ENCODE measurements at places on chromosomes 6 and 20.

DNA sequence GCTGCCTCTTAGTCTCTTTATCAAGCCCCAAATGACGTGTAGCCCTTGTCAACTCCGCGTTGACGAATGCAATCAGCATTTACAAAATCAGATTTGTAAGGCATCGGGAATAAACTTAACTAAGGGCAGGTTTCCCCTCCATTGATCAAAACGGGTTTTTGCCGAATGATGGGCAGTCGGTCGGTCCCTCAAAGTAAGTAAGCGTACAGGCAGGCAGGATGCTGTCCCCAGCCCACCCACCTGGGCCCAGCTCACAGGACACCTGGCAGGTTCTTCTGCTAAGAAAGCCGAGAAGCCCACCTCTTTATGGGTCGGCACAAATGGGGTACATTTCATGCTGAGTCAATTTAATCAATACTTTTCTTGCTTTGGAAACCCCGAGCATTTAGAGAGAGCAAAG lies 22.0 kb upstream of the MAFB start:
- DNase-seq = no peak

DNA sequence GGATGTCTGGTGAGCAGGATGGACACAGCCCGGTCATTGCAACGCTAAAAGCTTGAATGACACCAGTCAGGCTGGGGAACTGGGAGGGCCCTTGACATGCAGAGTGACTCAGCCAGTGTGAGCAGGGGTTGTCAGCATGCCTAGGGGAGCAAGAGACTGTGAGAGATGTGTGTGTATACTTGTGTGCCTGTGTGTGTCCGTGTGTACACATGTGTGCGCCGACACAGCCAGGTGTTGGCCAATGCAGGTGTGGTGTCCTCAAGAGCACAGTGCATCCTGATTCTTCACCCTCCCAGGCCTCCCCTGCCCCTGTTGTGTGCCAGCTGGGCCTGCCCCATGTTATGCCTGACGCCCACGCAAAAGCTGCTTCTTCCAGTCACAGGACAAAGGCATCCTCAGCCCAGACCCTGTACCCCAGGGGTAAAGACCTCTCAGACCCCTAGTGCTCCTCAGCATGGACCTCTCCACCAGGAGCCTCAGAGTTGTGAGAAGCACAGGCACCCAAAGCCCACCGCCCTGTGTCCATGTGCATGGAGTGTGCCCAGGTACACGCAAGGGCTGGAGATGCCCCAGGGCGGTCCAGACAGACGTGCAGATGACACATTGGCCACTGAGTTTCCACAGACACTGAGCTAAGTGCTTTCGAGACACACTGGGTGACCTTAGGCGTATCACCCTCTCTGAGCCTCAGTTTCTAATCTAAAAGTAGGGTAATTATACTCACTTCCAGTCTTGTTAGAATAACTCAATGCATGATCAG lies 16.6 kb downstream of the NRSN2 start:
- no peak for DNase-seq

GRCh38 chr6:130395164-130395563 lies 29.3 kb downstream of the TMEM200A start:
- DNase-seq = no peak

DNA sequence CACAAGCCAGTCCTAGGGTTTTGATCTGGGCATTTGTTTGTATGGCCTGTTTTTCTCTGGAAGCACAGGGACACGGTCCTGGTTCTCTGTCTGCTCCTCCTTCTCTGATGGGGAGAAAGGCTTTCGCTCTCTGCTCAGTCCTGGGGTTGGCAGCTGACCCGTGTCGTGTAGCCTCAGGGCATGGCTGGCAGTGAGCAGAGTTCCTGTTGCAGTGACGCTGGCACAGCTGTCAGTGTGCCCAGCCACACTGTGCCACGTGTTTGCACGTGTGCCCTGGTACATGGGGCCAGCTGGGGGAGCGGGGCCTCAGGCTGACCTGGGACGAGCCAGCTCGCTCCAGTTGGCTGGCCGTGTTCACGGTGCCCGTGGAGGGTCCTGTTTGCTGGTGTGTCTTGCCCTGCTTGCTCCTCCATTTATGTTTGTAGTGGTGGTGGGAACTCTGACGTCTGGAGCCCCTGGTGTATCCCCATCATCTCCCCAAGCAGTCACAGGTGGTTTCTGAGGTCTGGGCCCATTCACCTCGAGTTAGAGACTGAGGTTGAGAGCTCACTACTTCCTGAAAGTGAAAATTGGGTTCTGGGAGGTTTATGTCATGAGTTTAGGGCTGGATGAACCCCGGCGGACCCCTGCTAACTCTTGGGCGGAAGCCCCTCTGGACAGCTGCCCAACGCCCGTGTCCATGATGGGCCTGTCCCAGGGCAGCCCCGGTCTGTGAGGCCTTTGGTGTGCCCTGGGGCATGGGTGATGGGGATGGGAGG lies 10.2 kb upstream of the DNAJC5 start:
- DNase-seq = no peak

DNA sequence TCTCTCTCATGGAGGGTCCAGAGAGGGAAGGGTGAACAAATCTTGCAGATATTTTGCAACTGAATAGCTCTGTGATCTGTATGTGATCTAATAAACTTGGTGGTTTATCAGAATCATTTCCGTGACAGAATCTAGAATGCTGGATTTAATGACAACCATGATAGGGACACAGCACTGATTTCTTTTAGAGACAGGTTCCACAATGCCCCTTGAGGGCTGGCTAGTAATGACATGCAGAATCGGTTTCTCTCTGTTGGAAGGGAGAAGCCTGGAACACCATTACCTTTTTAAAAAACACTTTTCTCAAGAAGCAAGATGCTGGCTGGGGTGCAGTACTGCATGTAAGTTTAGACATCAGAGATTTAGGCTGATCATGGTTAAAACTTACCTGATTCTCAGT lies 313.4 kb downstream of the CDH26 start:
- no peak for DNase-seq

GRCh38 chr6:97405818-97406409 lies 122.9 kb upstream of the MMS22L start:
- DNase-seq = no peak

GRCh38 chr6:15937602-15938001 lies 191.3 kb upstream of the MYLIP start:
- no peak for DNase-seq

GRCh38 chr20:61185841-61186601 lies 66.0 kb upstream of the CDH4 start:
- DNase-seq = no peak

DNA sequence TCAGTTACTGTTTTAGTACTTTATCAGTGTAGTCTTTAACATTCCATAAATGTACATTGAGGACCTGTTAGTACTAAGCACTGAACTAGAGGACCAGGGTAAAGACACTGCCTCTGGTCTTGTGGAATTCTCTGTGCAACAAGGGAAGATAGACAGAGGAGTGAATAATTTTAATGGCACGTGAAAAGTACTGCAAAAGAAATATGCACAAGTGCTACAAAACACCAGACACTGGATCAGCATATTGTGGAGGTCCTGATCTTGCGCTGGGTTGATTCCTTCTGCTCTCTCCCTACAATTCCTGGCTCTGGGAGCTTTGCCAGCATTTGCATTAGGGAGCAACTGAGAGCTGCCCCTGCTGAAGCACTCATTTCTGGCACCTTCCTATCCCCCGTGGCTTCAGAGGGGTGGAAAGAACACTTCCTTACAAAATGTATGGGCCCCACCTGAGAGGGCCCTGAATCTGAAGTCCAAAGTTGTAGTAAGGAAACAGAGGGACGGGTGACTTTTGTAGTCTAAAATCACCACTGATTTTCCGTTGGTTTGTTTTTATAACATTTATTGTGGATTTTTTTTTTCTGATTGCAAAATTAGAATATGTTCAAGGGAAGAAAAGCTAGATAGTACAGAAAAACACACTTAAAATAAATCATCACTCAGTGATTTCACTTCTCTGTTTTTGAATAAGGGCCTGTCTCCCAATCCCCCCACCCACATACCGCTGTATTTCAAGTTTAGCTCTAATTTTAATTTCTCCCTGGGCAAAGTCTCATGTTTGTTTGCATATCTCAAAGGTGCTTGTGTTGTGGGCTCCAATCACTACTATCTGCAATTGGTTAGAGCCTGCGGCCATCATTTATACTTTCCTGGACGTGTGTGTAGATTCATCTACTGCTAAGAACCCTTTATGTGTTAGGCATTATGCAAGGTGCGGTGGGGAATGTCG lies 4.9 kb downstream of the PKIG start:
- no peak for DNase-seq

GRCh38 chr20:63592661-63593060 lies 18.6 kb upstream of the HELZ2 start:
- DNase-seq = no peak

GRCh38 chr6:109087661-109088264 lies 6.9 kb downstream of the SESN1 start:
- DNase-seq = no peak

- no peak for DNase-seq
Observed at GRCh38 chr20:25274481-25274880, 26.6 kb downstream of the PYGB start.

DNA sequence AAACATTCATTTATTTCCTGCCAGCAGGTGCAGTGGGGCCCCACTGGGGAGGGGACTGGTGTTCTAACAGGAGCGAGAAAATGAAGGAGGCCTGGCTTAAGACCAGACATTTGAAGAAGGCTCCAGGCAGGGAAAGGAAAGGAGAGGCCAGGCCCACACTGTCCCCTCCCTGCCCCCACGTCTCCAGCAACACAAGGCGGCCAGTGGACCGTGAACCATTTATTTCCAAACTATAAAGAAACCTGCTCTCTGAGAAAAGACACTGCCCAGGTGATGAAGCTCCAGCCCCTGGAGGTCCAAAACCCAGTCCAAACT lies 41.4 kb upstream of the CDH22 start:
- no peak for DNase-seq

DNA sequence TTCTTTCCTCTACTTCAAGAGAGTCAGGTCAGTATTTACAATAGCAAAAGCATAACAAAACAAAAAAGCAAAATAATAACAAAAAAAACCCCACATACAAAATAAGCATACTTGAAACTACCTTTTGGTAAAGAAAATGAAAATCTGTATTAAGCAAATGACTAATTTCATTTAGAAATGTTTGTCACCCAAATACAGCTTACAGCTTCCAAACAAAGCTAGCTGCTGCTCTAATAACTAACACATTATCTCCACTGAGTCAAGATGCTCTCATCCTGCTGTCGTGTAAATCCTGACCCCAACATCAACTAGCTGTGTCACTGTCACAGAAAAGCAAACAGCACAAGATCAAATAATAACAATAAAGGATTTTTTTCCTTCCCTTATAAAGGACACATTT lies 21.7 kb downstream of the MAP7 start:
- DNase-seq = no peak

DNA sequence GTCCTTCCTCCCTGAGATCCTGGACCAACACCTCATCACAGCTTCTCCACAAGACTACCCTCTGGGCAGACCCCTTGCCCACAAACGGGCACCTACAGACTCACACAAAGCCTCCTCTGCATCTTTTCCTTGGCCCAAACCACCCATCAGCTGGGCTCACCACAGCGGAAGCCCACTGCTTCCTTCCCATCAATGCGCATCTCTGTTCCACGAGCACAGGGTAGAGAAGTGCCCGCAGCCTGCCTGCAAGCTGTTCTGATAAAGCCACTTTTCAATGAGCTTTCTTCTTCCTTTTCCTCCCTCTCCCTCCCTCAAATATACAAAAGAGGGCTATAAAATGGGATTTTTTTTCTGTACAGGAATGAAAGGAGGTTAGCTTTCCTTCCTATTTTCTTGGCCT lies 111.2 kb downstream of the NFATC2 start:
- no peak for DNase-seq

DNA sequence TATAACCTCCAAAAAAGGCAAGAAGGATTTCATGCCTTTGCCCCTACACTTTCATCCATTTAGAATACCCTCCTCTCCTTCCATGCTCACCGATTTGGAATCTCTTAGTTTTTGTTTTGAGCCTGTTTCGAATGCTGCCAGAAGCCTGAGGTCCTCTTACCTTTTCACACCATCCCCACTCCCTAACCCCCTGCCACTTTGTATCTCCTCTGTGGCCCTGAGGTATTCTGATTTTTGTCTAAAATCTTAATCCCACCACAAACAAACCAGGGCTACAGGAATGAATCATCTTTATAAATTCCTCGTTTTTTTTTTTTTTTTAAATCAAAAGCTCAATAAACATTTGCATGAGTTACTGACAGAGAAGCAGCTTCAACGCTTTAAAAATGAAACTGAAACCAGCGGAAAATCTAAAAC lies 1.6 kb upstream of the RPS12 start:
- DNase-seq = no peak

DNA sequence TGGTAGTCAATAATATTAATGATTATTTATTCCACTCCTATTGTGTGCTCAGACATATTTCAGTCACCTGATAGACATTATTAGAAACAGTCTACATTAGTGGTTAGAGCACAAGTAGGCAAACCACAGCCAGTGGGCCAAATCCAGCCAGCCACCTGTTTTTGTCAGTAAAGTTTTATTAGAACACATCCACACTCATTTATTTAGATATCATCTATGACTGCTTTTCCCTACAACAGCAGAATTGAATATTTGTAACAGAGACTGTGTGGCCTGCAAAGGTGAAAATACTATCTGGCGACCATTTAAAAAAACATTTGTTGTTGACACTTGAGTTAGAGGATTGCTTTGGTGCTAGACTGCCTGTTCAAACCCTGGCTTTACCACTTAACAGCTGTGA lies 220.0 kb upstream of the ZFP64 start:
- no peak for DNase-seq

- no peak for DNase-seq
Observed at GRCh38 chr6:26569433-26569764, 27.4 kb upstream of the ABT1 start.

GRCh38 chr6:167930295-167930694 lies 67.2 kb upstream of the KIF25 start:
- DNase-seq = no peak

DNA sequence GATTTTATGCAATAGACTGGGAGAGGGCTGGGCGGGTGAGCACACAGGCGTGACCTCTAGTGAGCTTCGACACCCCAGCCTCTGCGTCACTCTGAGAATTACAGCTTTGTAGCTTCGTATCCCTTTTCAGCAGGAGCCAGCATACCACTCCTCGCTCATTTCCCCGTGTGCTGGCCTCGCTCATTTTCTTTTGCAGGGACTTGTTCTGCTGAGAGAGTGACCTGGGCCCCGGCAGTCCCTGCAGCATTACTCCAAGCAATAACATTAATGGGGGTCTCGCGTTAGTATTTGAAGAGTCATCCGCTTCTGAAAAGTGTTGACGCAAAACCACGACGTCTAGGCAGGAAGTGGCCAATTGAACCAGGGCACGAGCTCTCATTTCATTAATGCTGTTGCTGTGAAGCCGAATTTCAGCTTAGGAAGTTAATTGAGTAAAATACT lies 193.7 kb downstream of the QKI start:
- DNase-seq = no peak

GRCh38 chr6:130935978-130936377 lies 108.8 kb downstream of the SMLR1 start:
- no peak for DNase-seq

GRCh38 chr20:55667955-55668354 lies 337.4 kb downstream of the CBLN4 start:
- DNase-seq = no peak

DNA sequence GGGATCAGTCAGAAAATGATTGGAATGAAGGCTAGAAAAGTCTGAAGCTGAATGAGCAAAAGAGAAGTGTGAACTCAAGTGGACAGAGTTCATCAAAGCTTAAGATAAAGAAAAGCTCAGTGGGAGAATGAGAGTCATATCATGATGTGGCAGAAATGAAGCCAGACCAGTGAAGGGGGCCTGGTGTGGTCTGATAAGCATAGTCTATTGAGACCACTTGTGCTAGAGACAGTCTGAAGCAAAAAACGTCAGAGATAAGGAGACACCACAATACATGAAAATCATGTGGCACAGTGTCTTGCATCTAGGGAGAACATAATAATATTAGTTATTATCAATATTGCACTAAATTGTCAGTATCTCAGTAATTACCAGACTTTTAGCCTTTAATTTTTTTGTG lies 601.5 kb downstream of the UTRN start:
- no peak for DNase-seq

Measured in CD8-positive, alpha-beta T cell (primary cell).